ENCODE measurements at places on chromosomes 2 and 18.

DNA sequence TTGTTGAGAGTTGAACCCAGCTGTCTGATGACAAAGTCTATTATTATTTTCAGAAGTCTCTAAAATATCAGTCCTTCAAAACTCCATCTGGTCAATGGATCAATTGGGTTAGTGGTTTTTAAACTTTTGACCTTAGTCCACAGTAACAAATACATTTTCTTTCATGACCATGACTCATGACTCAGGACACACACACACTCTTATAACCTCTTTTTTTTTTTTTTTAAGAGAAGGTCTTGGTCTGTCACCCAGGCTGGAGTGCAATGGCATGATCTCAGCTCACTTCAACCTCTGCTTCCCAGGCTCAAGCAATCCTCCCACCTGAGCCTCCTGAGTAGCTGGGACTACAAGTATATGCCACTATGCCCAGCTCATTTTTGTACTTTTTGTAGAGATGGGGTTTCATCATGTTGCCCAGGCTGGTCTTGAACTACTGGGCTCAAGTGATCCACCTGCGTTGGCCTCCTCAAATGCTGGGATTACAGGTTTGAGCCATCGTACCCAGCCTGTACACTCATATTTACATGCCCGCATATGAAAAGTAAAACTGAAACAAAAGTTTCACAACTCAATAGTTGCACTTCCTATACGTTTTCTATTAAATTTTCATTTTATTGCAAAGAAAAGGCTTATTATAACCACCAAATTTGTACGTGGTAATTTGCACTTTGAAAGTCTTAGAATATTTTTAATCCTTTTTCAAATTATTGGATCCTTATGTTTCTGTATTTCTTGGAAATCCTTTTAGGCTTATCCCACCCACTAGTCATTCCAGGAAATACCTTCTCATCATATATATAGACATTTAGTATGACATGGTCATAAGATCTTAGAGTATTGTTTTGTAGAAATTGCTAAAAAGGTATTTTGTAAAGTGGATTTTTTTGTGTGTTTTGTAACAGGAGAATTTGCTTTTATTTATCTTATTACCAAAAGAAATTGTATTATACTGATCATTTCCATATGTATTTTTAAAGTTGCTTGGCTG lies 199.0 kb downstream of the LPIN1 start:
- no peak for DNase-seq

- no peak for DNase-seq
These were observed 308.7 kb downstream of the LPIN1 start for GRCh38 chr2:12054956-12055618.

GRCh38 chr2:31522786-31523185 lies 58.0 kb downstream of the SRD5A2 start:
- no peak for DNase-seq

DNA sequence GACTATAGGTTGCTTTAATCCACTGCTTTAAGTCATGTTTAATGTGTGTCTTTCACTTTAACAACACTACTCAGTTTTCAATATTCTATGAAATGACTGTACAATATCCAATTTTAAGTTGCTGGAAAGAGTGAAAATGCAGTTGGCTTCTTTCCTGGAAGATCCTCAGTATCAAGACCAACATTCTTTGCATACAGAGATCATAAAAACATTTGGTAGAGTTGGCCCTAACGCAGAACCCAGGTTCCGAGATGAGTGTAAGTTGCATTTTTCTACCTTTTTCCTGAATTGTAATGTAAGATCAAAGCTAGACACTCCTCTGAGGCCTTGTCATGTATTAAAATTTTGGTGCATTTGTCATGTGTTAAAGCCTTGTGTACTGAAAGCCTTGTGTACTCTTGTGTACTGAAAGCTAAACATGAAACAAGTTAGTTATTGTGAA lies 42.9 kb upstream of the TNFRSF11A start:
- no peak for DNase-seq

- DNase-seq = no peak
These were observed 989.5 kb upstream of the CNTNAP5 start for GRCh38 chr2:123035541-123035940.

DNA sequence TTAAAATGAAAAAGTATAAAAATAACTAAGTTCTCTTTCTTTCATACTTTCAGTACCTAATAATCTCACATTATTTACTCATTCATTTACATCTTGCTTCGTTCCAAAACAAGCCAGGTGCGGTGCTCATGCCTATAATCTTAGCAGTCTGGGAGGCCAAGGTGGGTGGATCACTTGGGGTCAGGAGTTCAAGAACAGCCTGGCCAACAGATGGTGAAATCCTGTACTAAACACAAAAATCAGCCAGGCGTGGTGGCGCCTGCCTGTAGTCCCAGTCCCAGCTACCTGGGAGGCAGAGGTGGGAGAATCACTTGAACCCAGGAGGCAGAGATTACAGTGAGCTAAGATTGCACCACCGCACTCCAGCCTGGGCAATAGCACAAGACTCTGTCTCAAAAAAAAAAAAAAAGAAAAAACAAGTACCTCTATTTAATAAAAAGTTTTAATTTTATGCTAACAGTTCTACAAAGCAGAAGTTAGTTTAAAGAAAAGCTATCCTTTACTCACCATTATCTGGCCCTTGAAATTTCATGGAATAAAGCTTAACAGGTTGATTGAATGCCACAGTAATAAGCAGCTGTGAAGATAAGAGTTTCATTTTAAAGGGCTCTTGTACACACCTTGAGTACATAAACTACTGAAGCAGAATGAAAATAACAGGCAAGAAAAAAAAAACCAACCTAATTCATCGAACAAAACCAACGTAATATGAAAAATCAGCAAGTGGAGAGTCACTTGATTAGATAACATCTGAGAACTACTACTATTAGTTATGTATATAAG lies 22.5 kb downstream of the TXNL1 start:
- no peak for DNase-seq

- DNase-seq = no peak
These were observed 198.4 kb upstream of the NT5C1B start for GRCh38 chr2:18787726-18788125.

- DNase-seq = no peak
These were observed 4.6 kb downstream of the TXNL4A start for GRCh38 chr18:79983793-79984192.

- no peak for DNase-seq
These were observed 2.3 kb downstream of the PER2 start for GRCh38 chr2:238286095-238286494.

- DNase-seq = peak; percentile 93
These were observed at the start of gene RMC1 for GRCh38 chr18:23503038-23503962. TSS of gene RMC1 (plus strand) at chr18:23503511. CDS start at chr18:23503619, 108 bp downstream.

DNA sequence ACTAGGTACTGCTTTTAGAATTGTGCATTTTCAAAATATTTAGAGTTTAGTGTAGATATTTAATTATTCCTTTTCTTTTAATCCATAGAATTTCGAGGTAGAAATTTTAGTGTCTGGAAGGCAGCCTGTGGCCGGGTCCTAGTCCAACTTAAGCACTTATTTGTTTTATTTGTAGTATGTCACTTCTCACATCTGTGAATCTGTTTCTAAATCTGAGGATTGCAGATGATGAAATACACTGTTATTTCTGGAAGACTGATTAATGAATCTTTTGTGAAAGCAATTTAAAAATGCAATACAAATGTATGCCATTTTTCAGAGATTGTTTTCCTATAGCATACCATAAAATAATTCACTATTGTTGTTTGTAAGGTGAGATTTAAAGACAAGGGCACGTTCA lies 483.9 kb upstream of the TRIB2 start:
- DNase-seq = no peak

GRCh38 chr2:239177325-239177724 lies 223.5 kb downstream of the HDAC4 start:
- no peak for DNase-seq

DNA sequence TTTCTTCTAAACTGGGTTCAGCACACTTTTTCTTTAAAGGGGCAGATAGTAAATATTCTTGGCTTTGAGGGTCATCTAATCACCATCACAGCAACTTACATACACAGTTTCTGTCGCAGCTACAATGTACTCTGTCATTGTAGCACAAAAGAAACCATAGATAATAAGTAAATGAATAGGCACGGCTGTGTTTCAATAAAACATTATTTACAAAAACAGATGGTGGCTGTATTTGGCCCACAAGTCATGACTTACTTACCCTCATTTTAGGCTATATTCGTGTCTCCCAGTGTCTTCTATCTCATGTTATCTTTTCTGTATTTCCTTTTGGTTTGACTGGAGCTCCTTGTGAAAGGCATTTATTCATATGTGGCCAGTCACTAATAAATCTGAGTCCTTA lies 168.3 kb downstream of the MAP2 start:
- no peak for DNase-seq

DNA sequence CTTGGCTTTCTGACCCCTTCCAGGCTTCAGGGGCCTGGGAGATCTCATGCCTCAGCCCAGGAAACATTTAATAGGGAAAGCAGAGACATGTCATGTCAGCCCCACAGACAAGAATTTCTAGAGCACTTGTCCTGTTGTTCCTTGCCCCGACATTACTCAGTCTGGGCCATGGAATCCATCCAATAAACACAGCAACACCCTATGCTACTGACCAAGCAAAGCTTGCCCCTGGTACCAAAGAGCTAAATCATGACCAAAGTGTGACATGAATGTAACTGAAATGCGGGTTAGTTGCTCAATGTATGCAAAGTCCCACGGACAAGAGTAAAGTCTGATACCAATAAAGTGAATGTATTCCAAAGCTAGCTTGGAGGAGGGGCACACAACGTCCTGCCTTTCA lies 35.1 kb downstream of the EHD3 start:
- no peak for DNase-seq

DNA sequence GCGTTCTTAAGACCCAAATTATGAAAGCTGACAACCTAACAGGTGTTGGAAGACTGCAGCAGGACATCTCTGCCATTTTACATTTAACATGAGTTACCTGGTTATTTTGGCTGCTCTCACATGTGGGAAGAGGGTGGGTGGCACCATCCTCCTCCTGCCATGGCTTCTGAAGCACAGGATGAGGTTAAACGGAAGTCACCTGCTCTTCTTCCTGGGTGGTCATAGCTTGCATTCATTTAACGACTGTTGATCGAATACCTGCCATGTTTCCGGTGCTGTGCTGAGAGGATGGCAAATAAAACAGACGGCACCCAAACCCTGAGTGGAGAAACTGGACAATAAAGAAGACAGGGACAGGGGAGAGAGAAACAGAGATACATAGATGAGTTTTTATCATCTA lies 118.0 kb downstream of the RHBDD1 start:
- no peak for DNase-seq

DNA sequence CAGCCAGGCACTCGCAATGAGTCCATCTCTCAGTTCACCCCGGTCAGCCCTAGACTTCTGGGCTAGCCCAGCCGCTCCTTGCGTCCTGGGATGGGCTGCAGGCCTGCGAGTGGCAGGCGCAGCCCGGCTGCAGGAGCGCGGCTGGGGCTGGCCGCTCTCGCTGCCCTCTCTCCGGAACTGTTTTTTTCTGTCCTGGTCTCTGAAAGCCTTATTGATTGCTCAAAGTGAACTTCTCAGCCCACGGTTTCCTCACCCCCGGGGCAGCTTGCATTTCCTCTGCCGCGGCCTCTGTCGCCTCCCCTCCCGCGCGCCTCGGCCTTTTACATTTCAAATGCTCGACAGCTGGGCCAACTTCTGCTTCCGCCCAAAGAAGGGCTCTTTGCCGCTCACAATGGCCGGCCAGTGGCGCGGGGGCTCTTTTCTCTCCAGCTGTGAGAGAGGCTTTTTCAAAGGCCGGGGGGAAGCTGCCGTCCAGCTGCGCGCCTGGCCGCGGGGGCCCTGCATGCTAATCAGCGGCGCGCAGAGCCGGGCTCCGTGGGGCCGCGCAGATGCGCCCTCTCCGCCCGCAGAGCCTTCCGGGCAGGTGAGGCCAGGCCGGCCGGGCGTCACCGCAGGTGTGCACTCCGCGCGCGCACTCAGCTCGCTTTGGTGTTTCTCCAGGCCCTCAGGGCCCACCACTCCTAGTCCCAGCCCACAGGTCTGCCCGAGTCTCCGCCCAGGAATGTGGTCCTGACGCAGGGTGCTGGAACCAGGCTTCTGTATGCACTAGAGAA lies 513.8 kb downstream of the RNF144A start:
- DNase-seq = no peak

GRCh38 chr2:9187620-9188214 lies 18.9 kb upstream of the ASAP2 start:
- DNase-seq = no peak

GRCh38 chr2:28093768-28094167 lies 203.2 kb downstream of the BABAM2 start:
- no peak for DNase-seq

GRCh38 chr2:130843321-130843985 lies 6.7 kb downstream of the ARHGEF4 start:
- no peak for DNase-seq
